ENCODE measurements at places on chromosomes 3 and 15.
A peak's percentile ranks its signal among the peaks of the same experiment; 100 is the strongest.

DNA sequence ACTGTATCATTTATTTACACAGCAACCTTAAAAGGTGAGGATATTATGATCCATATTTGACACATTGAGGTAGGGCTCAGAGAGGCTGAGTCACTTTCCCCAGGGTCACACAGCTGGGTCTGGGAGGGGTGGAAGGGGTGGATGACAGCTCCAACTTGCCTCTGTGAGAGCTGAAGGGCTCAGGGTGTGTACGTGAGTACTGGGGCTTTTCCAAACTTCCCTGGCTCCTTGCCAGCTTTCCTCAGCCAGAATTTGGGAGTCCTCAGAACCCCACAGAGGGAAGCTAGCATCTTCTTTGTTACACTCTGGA, 58.3 kb upstream of the SLC6A11 start:
- no peak for DNase-seq

- DNase-seq = peak; percentile 58
Measured at GRCh38 chr15:48975472-48976419, 12.0 kb upstream of the SHC4 start.

GRCh38 chr15:32802286-32802936, 84.6 kb downstream of the GREM1 start:
- DNase-seq = no peak

DNA sequence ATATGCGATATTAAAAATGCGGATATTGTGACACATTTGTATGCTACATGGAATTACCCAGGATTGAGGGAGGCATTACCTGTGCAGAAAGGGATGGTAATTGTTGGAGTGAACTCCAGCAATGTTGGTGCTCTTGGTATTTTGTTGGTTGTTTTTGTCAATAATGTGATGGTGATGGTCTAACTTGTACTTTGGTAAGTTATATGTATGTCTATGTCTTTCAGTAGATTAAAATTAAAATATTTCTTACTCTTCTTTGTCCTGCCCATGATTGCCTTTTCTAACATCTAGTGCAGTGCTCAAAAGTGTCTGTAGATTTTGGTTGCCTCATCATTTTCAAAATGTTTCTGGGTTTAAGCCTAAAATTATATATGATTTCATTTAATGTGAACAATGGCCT, 192.7 kb downstream of the ROBO2 start:
- no peak for DNase-seq

- DNase-seq = no peak
Measured at GRCh38 chr3:25901796-25902195, 111.9 kb downstream of the OXSM start.

DNA sequence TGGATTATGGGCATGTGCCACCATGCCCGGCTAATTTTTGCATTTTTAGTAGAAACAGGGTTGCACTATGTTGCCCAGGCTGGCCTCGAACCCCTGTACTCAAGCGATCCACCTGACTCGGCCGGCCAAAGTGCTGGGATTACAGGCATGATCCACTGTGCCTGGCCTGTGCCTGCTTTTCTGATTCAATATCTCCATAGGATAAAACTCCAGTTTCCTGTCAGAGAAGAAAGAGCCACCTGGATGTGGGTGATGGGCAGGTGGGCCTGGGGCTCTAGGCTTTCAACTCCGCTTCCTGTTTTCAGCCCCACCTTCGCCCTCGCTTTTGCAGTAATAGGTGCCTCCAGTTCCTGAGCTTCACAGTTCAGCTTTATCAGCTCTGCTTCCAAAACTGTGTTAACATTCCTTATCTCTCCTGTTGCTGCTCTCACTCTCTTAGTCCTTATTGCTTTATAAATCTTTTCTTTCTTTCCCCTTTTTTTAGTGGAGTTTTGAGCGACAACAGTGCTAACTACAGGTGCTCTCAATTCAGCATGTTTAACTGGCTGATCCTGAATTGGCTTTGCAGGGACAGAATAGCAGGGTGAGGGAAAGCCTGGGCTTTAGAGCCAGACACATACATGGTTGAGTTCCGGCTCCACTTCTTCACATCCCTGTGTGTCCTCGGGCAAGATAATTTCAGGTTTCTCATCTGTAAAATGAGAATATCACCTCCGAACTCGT, 21.1 kb upstream of the PDE8A start:
- no peak for DNase-seq

Data from activated T-helper 1 cell treated with Interleukin-2 at 50 U/mL for 16 hours (primary cell).